ENCODE measurements at places on chromosomes 2 and 18.

GRCh38 chr2:64649013-64649484, 4.7 kb downstream of the SERTAD2 start:
- no peak for DNase-seq

DNA sequence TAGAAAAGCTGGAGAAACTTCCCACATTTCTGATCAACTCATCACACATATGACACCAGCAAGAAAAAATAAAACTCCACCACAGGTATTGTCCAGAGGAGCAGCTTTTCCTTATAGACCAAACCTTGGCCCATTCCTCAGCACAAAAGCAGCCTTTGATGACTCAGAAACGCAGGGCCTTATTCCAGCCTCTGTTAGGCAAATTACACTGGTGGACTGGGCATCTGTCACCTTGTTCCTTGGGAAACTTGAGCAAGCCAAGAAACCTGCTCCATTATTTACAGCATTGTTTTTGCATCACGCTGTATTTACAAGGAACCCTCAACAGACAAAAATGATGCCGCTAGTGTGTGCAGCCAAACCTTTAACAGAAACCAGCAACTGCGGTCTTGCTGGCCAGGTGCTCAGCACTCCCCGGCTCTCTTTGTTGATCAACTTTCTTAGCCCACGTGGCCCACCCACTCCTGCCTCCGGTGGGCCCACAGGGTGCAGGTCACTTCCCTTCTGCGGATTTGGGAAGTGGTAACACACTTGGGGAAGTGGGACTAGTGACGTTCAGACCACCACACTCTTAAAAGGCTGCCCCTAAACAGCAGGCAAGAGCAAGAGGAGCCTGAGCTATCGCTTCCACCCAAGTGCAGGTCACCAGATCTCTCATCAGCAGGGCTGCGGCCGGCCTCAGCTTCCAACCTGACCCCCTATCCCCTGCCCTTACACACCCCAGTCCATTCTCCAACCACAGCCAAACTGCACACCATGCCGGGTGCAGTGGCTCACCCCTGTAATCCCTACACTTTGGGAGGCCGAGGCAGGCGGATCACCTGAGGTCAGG, 1.5 kb downstream of the AP1S3 start:
- DNase-seq: no peak

GRCh38 chr2:210541290-210541902, 15.0 kb upstream of the CPS1 start:
- no peak for DNase-seq

DNA sequence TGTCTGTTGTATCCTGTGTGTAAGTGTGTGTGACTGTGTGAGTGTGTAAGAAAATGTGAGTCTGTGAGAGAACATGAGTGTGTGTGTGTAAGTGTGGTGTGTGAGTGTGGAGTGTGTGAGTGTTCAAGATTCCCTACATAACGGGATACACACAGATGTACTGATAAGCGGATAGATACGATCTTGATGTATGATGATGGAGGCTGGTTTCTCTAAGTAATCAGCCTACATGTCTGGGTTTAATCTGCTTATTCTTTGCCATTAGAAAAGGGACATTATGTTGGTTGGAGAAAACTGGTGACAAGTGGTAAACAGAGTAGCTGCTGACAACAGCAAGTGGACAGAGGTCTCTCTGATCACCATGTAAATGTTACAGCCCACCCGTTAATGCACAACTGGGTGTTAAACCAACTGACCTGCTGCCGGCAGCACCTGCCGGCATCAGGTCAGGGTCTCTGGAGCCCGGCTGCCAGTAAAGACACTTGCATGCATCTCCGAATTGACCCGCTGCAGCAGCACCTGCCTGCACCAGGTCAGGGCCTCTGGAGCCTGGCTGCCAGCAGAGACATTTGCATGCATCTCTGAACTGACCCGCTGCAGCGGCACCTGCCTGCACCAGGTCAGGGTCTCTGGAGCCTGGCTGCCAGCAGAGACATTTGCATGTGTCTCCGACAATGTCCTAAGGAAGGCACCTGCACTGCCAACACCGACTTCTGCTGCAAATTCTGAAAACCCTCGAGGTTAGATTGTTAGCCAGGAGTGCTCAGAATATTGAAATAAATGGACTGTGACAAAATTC, 87.5 kb downstream of the MBP start:
- DNase-seq: no peak

GRCh38 chr2:2519381-2519780, 188.3 kb upstream of the MYT1L start:
- no peak for DNase-seq

DNA sequence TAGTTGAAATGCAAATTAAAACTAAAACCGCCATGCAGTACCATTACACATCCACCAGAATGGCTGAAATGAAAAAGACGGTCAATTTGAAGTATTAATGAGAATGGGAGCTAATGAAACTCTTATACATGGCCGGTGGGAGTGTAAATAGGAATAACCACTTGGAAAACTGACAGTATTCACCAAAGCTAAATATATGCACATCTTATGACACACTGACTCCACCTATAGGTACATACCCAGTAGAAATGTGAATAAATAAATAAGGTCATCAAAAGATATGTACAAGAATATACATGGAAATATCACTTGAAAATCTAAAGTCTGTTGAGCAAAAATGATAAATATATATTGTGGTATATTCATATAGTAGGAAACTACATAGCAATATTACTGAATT, 57.7 kb downstream of the CWC22 start:
- no peak for DNase-seq

GRCh38 chr2:207770602-207771404, 1.1 kb upstream of the FZD5 start:
- DNase-seq: peak; percentile 40

GRCh38 chr2:38648107-38648761, 17.7 kb upstream of the GALM start:
- DNase-seq: no peak

DNA sequence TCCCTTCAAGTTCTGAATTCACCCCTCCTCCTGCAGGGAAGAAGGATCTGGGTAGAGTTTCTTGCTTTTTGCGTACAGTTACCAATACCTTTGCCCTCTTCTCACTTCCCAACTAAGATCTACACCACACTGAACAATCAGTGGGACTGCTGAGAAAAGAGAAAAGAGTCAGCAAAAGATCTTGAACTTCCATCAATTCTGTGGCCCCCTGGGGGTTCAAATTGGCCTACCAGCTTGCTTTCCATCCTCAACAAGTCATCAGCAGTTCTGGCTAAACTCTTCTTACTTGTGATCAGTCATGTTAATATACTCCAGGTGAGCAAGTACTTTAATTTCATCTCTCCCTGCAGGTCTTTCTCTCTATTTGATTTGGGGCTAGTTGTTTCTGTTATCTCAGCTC, 739.3 kb upstream of the LRRTM4 start:
- no peak for DNase-seq

GRCh38 chr2:227655454-227655853, 11.2 kb upstream of the SCYGR5 start:
- peak; percentile 92 for DNase-seq

DNA sequence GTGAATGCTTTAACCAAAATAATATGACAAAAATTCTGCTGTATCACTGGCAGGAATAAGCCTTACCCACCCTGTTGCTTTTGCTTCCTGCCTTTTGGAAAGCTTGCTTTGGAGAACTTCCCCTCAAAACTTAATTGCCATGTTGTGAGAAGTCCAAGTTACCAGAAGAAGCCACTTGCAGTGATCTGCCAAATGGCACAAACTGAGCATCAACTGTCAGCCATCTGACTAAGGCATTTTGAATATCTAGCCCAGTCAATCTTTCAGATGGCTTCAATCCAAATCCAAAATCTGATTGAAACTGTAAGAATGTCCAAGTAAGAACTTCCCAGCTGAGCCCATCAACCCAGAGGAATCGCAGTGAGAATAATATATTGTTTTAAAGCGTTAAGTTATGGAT, 216.5 kb upstream of the ZC3H15 start:
- no peak for DNase-seq

GRCh38 chr18:37483984-37484819, 81.4 kb downstream of the CELF4 start:
- no peak for DNase-seq

DNA sequence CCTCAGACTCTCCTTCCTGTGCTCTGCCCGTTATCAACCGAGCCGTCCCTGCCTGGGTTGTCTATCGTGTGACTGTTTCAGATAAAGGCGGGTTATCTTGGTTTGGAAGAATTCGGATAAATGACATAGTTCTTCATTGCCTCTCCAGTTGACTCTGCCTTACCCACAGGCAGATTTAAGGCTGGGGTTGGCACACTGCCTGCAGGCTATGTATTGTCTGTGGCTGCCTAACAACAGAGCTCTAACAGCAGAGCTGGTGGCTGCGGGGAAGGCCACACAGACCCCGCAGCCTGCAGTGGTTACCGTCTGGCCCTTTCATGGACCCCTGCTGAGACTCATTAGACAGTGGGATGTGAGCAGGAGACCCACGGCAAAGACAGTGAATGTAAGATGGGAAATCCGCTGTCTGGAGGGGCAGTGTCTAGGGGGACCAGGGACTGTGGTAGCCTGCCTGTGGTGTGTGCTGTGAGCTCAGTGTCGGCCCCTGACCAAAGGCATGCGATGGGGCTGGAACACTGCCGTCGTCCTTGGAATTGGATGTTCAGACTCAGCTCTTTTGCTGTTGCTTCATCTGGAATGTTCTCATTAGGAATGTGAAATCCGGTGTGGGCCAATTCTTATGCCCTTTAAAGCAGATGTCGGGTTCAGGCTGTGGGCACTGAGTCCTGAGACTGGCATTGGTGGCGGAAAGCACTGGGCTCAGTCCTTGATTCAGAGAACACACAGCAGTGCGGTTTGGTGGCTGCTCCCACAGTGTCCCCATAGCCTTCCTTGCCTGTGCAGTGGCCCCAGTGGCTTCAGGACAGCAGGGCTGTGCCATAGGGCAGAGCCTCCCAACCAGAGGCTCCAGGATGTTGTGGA, 44.5 kb downstream of the SH3RF3 start:
- DNase-seq: peak; percentile 95

DNA sequence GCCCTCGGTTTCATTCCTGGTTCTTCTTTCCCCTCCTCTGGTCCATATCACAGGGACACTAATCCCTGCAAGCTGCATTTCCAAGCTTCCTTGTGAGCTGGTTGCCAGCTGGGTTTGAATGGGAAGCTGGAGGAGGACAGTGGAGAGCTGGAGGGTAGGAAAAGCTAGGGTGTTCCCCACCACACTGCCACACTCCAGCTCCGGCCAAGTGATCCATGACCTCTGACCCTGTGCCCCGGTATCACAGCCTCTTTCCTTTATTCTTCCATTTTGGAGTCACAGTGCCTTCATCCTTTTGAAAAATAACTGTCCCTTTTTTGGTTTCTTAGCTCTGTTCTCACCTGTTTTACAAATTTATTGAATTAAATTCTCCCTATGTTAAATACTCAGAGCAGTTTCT, 13.1 kb upstream of the NR4A2 start:
- no peak for DNase-seq

- no peak for DNase-seq
These were observed 130.0 kb downstream of the EPHA4 start for GRCh38 chr2:221442128-221442527.

DNA sequence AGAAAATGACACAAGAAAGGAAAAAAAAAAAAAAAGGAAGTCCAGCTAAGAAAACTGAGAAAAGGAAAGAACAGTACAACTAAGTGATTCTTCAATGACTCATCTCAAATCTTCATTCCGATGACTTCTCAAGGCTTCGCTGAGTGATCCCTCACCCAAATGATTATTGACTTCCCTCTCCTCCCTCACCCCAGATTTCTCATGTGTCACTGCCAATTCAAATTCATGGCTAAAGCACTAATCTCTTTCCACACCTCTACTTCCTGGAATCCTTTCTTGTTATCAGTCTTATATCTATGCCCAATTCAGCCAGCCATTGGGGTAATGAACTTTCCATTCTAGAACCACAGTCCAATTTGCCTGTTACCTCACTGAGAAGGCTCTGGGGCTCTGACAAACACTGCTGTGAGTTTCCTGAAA, 7.2 kb upstream of the ABCB11 start:
- DNase-seq: peak; percentile 42

GRCh38 chr2:203149194-203149593, 89.6 kb upstream of the CYP20A1 start:
- no peak for DNase-seq

- peak; percentile 43 for DNase-seq
These were observed 233.5 kb downstream of the TGIF1 start for GRCh38 chr18:3683483-3683882.

DNA sequence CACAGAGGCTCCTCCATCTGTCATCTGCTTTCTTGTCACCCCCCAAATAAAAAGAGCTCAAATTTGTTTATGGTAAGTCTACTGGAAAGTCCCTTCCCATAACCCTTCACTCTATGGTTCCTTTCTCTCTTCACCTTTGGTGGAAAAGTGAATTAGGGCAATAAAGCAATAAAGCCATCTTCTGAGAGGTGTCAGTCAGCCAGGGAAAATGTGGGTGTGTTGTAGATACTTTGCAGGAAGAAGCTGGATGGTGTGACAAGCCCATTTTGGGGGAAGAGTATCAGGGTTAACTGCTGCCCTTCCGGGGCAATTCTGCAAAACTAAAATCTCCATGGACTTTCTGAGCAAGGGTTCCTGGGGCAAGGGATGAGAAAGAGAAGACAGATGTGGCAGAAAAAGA, 197.9 kb downstream of the SH3BP4 start:
- no peak for DNase-seq

DNA sequence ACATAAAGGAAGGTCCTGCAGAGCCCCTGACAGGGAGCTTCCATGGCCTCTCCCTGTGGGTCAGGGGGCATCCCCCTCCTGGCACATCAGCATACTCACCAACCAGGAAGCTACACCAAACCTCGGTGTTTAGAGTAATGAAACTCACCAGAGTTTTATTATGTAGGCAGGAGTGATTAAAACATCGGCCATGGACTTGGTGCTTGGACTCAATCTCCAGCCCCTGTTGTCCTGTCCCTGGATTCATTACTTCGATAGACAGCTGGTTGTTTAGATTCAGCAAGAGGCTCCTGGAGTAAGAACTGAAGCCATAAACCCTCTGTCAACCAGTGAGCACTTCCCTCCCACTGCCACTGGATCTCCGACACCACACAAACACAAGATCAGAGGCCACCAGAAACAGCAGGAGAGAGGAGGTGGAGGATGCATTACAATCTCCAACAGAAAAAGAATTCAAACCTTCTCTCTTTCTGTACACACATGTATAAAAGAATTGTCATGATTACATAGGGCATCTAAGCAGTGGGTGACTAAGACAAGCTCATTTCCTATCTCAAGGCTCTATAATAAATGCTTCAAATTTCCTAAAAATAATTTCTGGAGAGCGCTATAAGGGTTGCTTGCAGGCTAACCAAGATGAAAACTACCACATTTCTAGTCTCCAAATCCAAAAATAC, 27.2 kb downstream of the TBC1D8 start:
- DNase-seq: peak; percentile 56

GRCh38 chr2:30193104-30193681, 38.1 kb upstream of the LBH start:
- DNase-seq: no peak

DNA sequence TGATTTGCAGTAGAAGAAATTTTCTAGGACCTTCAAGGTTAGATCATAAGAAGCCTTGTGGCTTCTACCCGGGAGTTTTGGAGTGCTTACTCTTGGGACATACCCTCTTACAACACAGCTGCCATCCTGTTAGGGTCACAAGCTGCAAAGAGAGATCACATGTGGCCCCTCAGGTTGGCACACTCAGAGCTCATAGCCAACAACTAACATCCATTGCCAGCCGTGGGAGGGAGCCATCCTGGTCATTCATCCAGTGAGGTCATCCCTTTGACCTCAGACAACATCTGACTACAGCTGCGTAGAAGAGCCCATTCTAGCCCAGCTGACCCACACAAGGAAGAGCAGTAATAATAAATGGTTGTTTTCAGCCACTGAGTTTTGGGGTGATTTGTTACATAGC, 76.9 kb upstream of the NABP1 start:
- no peak for DNase-seq

- DNase-seq: peak; percentile 95
These were observed 64.9 kb upstream of the WIPF1 start for GRCh38 chr2:174662459-174662858.

Data from EH (cell line).